Activated naive CD4-positive, alpha-beta T cell treated with anti-CD3 and anti-CD28 coated beads for 36 hours (primary cell): ENCODE measurements at places on chromosomes 4 and X. TPM values are rescaled to one million over a fixed set of nuclear protein-coding genes. Genes with fewer than 3 reads are reported as not detected.

The SLC4A4 gene
- total RNA-seq, result not detected

DNA sequence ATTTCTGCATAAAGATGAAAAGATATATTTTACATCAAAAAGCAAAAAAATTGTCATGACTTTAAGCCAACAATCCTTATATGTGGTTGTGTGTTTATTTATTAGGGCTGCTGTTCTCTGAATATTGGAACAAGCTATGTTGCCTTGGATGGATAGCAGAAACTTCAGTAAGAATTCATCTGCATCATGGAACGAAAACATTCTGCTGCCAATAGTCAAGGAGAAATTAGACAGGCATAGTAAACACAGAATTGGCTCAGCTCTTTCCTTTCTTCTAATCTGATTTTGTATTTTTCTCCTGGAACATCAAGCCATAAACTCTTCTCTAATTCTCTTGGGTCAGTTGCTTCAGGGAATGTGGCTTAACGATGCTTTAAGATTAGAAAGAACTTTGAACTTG, 1257.0 kb downstream of the NLGN4X start:
- DNase-seq, result no peak

DNA sequence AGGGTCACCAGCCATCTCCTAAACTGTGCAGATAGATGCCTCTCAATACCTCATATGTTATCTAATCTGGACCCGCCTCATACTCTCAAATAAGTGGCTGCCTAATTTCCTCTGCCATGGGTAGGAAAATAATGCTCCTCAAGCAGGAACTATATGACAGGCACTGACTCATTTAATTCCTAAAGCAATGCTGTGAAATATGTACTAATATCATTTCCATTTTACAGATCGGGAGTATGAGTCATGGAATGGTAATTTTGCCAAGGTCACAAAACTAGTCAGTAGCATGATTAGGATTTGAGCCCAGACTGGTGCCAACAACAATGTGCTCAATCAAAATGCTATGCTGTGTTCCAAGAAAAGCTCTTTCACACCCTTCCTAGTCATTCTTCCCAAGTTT, 3.0 kb upstream of the NXT2 start:
- DNase-seq, result no peak

DNA sequence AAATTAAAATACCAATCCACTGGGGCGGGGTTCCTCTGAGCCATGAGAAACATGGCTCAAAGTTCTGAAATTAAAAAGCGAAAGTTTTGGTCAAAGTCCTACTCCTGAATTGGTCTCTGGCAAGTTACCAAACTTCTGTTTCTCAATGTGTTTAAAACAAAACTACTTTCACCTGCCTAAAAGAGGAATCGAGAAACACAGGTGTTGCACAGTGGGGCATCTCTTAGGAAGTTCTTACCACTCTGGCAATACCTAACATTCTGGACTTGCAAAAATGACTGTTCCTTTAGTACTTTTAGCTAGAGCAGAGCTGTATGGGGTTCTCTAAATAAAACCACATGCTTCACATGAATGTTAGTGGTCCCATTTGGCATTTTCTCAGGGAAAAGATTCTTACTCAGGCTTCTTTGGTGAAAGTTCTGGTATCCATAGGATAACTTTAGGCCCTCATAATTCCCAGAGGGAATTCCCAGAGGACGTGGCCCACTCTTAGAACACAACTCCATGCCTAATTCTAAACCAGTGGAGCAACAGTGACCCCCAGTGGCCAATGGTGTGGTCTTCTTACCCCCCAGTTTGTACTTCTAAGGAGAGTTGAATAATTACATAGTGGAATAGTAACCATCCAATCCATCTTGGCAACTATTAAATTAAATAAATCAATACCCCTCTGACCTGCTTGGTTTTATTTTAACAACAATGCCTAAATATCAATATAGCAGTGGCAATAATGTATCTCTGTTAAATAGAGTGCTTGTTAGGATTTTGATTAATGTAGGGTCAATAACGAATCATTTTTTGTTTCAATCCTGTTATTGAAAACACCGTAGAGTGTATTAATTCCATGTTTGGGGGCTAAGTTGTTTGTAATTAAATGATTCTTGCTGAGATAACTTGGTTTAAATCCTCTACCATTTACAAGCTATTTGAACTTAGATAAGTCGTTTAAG, 21.9 kb downstream of the BMP3 start:
- peak; percentile 64 for DNase-seq

- DNase-seq, result no peak
These were observed 283.5 kb upstream of the FTHL17 start for GRCh38 chrX:31355206-31355955.
